Transverse colon (tissue), 4 donors: ENCODE measurements at places on chromosomes 13 and 19. TPM values are rescaled to one million over a fixed set of nuclear protein-coding genes. Genes with fewer than 3 reads are reported as not detected.

- no peaks in the 10 kb centered on the region for H3K36me3 ChIP-seq
- H3K27ac ChIP-seq, result peak overlapping the region; percentile 97
- H3K4me1 ChIP-seq, result peaks cover 62% of the 10 kb centered on the region
- H3K27me3 ChIP-seq, result no peaks in the 10 kb centered on the region
- H3K4me3 ChIP-seq, result peak overlapping the region; percentile 12
- peak; percentile 81 for DNase-seq
These were observed 1.5 kb upstream of the MYADM start for GRCh38 chr19:53865918-53866864.

GRCh38 chr19:33724021-33724720 is 72.5 kb upstream of the KCTD15 start:
- H3K36me3 ChIP-seq, result no peaks in the 10 kb centered on the region
- H3K4me1 ChIP-seq, result no peaks in the 10 kb centered on the region
- no peak overlapping the region for H3K4me3 ChIP-seq
- no peak overlapping the region for H3K27ac ChIP-seq
- peaks cover 5% of the 10 kb centered on the region for H3K27me3 ChIP-seq

- no peak overlapping the region for H3K4me3 ChIP-seq
- no peak for DNase-seq
- H3K36me3 ChIP-seq, result no peaks in the 10 kb centered on the region
- H3K27ac ChIP-seq, result no peak overlapping the region
These were observed 8.1 kb downstream of the FARP1 start for GRCh38 chr13:98150832-98151479.

Gene C19orf38
- total RNA-seq, result 1.8 TPM

DNA sequence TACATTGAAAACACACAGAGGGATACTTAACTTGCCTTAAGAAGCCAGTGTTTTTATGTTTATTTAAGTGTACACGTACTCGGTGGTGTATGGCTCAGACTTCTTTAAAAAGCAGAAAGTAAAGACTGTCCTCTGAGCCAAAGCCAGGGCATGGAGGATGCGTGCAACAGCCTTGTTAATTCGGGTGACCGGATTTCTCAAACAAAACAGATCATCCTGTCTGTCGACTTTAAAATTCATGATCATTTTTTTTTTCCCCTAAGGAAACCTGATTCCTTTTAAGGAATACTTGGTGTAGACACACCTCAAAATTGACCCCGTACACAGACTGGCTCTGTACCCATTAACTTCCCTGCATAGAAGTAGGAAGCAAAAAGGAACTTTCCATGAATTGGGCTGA is 124.7 kb upstream of the RNF113B start:
- H3K27ac ChIP-seq, result peak overlapping the region; percentile 54
- H3K4me3 ChIP-seq, result no peak overlapping the region
- no peaks in the 10 kb centered on the region for H3K27me3 ChIP-seq
- no peak for DNase-seq
- peaks cover 39% of the 10 kb centered on the region for H3K4me1 ChIP-seq
- H3K36me3 ChIP-seq, result no peaks in the 10 kb centered on the region

DNA sequence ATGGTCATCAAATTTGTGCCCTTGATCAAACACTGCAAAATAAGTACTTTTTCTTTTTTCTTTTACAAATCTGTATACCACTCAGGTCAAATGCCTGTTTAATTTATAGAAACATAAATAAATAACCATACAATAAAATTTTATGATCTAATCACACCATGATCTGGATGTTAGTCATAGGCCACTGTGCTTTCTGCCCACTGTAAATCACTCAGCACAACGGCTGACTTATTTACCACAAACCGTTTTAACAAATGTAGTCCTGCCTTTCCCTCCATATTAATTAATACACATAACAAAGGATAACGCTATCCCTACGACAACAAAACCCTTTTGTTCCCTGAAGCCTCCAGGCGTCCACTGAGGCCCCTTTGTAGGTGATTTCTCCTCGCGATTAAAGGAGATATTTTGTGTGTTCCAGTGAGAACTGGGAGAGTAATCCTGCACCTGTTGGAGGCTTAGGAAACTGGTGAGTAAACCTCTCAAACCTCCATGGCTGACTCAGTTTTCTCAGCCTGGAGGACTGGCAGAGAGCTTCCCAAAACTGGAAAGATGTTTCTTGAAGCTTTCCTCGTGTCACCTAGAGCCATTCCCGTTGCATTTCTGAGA is 477.1 kb upstream of the SGCG start:
- no peak overlapping the region for H3K4me3 ChIP-seq
- no peaks in the 10 kb centered on the region for H3K27me3 ChIP-seq
- no peak for DNase-seq
- H3K4me1 ChIP-seq, result no peaks in the 10 kb centered on the region
- H3K36me3 ChIP-seq, result no peaks in the 10 kb centered on the region

- H3K36me3 ChIP-seq, result no peaks in the 10 kb centered on the region
- no peak overlapping the region for H3K27ac ChIP-seq
- no peak for DNase-seq
- H3K4me3 ChIP-seq, result no peak overlapping the region
- no peaks in the 10 kb centered on the region for H3K4me1 ChIP-seq
These were observed 628.2 kb upstream of the SLITRK5 start for GRCh38 chr13:87042946-87043345.

Gene MCOLN1
- 24.3 TPM for total RNA-seq

Gene FAM216B
- not detected for total RNA-seq

DNA sequence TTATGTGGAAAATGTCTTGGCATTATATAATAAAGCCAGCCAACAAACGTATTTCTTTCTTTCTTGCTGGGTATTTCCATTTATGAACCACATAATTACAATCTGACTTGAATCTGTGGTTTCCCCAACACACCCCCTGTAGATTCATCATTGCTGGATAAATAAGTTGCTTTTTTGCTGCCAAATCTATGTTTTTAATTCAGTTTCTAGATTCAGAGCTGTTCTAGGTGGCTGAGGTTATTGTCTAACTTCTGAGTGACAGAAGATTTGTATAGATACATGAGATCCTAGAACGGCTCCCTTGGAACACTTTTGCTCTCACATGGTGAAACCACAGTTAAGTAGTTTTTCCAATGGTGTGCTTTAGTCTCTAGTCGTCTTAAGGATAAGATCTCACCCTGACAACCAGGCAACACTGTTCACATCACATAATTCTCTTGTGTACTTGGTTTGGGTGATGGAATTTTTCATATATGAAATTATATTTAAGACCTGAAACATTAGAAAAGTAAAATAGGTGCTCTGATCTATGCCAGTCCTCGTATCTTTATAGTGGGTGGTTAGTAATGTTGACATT is 239.1 kb downstream of the KLF12 start:
- no peak for DNase-seq
- no peak overlapping the region for H3K27ac ChIP-seq

- no peaks in the 10 kb centered on the region for H3K4me1 ChIP-seq
- no peak for DNase-seq
- H3K36me3 ChIP-seq, result no peaks in the 10 kb centered on the region
- H3K4me3 ChIP-seq, result no peak overlapping the region
- H3K27me3 ChIP-seq, result no peaks in the 10 kb centered on the region
These were observed 8.3 kb upstream of the ZNF254 start for GRCh38 chr19:24078680-24079079.

Gene FPR3
- total RNA-seq, result 4.8 TPM

GRCh38 chr19:8331263-8331845 is 10.1 kb downstream of the RPS28 start:
- H3K4me3 ChIP-seq, result no peak overlapping the region
- peaks cover 61% of the 10 kb centered on the region for H3K27me3 ChIP-seq
- DNase-seq, result no peak
- H3K36me3 ChIP-seq, result no peaks in the 10 kb centered on the region
- no peak overlapping the region for H3K27ac ChIP-seq
- H3K4me1 ChIP-seq, result peaks cover 25% of the 10 kb centered on the region

- H3K27ac ChIP-seq, result peak overlapping the region; percentile 56
- no peak overlapping the region for H3K4me3 ChIP-seq
- peaks cover 4% of the 10 kb centered on the region for H3K4me1 ChIP-seq
- H3K27me3 ChIP-seq, result no peaks in the 10 kb centered on the region
- H3K36me3 ChIP-seq, result no peaks in the 10 kb centered on the region
- DNase-seq, result no peak
These were observed 17.4 kb downstream of the NMRK2 start for GRCh38 chr19:3949997-3950859.

Gene SYCN
- not detected for total RNA-seq
